ENCODE measurements at places on chromosomes 7 and 10. TPM values are rescaled to one million over a fixed set of nuclear protein-coding genes. Genes with fewer than 3 reads are reported as not detected.

Gene HTR5A
- total RNA-seq = not detected

Gene EGFR
- total RNA-seq = 45.7 TPM

Gene LLCFC1
- total RNA-seq = not detected

Gene PRLHR
- under 0.01 TPM for total RNA-seq

Gene HYAL4
- not detected for total RNA-seq

Gene FGL2
- 29.5 TPM for total RNA-seq

Gene SPDYE2
- total RNA-seq = not detected

Gene SMO
- total RNA-seq = 28.8 TPM

Gene POT1
- total RNA-seq = 72.1 TPM

Gene SMKR1
- 0.20 TPM for total RNA-seq

Gene ZNF804B
- total RNA-seq = not detected

Gene NRG3
- 0.39 TPM for total RNA-seq

Gene PYROXD2
- total RNA-seq = 9.2 TPM

Gene MMP21
- total RNA-seq = 0.20 TPM

Gene OR9A2
- 0.20 TPM for total RNA-seq

Gene CHRM2
- 0.20 TPM for total RNA-seq

Gene FAM24B
- total RNA-seq = 5.7 TPM

Gene GPER1
- 1.6 TPM for total RNA-seq

Gene HSPA12A
- 11.2 TPM for total RNA-seq

Gene SP4
- total RNA-seq = 9.5 TPM

Gene ANLN
- total RNA-seq = 25.6 TPM

Gene RRP12
- 14.3 TPM for total RNA-seq

Gene CRYGN
- not detected for total RNA-seq

Gene GGCT
- total RNA-seq = 36.3 TPM

Gene LIPK
- total RNA-seq = 10.6 TPM

Gene EIF5AL1
- total RNA-seq = 0.30 TPM

Gene LRRC17
- total RNA-seq = 92.4 TPM

Gene CALN1
- total RNA-seq = 2.6 TPM

Gene TNKS2
- total RNA-seq = 61.3 TPM

Gene ZNF503
- 5.6 TPM for total RNA-seq

Gene CCDC186
- 56.4 TPM for total RNA-seq

Gene ZFYVE27
- 19.0 TPM for total RNA-seq

Gene ELFN1
- 3.1 TPM for total RNA-seq

Gene CTAGE6
- total RNA-seq = 1.3 TPM

Gene FRMD4A
- 33.3 TPM for total RNA-seq

Gene CYP2C18
- 3.0 TPM for total RNA-seq

Gene PLEKHS1
- total RNA-seq = not detected

Gene FOXI2
- 0.20 TPM for total RNA-seq

Gene NRCAM
- 7.9 TPM for total RNA-seq

Gene TAS2R41
- total RNA-seq = not detected

Gene AOAH
- total RNA-seq = 5.8 TPM

Gene ACTL6B
- not detected for total RNA-seq

Gene TRDMT1
- total RNA-seq = 17.7 TPM
